ENCODE measurements at places on chromosomes 1 and 21.

DNA sequence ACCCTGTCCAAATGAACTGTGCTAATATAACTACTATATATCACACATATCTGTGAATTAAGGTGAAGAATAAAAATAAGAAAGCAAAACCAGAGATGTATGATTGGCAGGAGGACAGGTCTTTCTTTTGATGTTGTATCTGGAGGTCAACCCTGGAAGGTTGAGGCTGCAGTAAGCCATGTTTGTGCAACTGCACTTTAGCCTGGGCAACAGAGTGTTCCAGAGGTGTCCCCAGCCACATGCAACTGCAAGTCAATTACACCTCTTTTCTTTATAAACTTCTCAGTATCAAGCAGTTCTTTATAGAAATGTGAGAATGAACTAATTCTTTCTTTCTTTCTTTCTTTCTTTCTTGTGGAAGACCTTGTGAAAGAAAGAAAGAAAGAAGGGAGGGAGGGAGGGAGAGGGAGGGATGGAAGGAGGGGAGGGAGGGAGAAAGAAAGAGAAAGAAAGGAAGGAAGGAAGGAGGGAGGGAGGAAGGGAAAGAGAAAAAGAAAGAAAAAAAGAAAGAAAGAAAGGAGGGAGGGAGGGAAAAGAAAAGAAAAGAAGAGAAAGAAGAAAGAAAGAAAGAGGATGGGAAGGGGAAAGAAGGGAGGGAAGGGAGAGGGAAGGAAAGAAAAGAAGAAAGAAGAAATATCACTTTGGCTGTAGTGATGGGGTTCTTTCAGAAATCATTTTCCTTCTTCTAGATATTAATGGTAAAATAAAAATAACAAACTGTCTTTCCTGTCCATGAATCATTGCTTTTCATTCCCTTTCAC lies 54.0 kb upstream of the S1PR1 start:
- DNase-seq, result no peak

DNA sequence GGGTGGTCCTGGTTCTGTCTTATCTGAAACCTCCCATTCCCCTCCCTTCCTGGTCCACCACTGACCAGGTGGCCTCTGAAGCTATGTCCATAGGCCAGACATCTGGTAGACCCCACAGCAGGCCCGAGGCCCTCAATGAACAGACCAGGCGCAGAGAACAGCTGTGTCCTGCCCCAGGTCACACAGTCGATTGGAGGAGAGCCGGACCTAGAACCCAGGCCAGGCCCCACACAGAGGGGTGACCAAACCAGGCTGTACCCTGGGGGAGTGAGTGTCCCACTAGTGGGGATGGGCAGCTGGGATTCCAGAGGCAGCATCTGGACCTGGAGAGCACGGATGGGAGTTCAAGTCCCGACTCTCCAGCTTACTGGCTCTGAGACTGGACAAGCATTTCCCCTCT lies 29.2 kb downstream of the RNU1-1 start:
- DNase-seq, result no peak

- no peak for DNase-seq
These were observed 10.3 kb upstream of the C1orf198 start for GRCh38 chr1:230878591-230878990.

GRCh38 chr1:74943046-74943445 lies 191.1 kb upstream of the LHX8 start:
- no peak for DNase-seq

DNA sequence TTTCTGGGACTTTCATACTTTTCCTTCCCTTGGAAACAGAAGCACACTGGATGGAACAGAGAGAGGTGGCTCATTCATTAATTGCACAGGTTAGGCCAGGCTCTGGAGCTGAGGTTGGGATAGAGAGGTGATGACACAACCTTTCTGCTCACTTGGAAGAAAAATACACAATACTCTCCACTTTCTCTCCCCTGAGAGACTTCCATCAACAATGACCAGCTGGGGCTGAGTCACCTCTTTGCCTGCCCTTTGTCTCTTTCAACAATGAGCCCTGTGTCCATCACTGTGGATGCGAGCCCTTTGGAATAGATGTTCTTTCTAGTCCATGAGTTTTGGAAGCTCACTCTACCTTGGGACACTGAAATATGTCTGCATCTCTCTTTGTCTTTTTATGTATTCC lies 43.1 kb downstream of the ATP2B4 start:
- DNase-seq, result no peak

DNA sequence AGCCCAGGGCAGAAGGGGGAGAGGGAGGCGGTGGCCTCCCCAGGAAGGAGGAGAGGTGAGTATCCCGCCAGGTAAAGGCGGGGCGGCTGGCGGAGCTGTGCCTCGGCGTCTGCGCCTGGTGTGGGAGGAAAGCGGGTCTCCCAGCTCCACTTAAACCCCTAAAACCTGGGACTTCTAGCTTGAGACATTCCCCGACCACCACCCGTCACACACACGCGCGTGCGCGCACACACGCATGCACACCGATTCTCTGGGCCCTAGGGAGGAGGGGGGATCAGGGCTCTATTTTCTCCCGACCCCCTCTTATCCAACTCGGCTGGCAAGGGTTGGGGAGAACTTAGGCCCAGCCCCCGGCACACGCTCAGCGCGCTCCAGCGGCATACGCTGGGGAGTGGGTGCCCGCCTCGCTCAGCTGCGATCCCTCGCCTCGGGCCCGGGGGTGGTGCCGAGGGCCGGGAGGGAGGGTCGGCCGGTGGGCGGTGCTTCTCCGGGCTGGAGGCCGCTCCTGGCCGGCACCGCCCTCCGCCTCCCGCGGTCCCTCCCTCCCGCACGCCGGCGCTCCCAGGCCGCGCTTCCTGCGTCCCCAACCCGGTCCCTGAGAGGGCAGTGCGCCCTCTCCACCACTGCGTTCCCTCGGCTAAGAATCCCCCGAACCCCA lies at the start of gene TMEM51:
Gene TMEM51 (plus strand): TSS at position 564 of the 658 bp plus-strand sequence. CDS start 61,341 bp downstream, outside the sequence.
- no peak for DNase-seq

Data from stimulated activated CD4-positive, alpha-beta T cell treated with anti-CD3 and anti-CD28 coated beads, Interleukin-1b, Interleukin-23, amount 100 ng/mL, for 48 hours (primary cell).